ENCODE measurements at places on chromosomes 7 and 10. TPM values are rescaled to one million over a fixed set of nuclear protein-coding genes. Genes with fewer than 3 reads are reported as not detected.

GRCh38 chr7:52749880-52750279, 285.6 kb upstream of the POM121L12 start:
- DNase-seq = no peak

DNA sequence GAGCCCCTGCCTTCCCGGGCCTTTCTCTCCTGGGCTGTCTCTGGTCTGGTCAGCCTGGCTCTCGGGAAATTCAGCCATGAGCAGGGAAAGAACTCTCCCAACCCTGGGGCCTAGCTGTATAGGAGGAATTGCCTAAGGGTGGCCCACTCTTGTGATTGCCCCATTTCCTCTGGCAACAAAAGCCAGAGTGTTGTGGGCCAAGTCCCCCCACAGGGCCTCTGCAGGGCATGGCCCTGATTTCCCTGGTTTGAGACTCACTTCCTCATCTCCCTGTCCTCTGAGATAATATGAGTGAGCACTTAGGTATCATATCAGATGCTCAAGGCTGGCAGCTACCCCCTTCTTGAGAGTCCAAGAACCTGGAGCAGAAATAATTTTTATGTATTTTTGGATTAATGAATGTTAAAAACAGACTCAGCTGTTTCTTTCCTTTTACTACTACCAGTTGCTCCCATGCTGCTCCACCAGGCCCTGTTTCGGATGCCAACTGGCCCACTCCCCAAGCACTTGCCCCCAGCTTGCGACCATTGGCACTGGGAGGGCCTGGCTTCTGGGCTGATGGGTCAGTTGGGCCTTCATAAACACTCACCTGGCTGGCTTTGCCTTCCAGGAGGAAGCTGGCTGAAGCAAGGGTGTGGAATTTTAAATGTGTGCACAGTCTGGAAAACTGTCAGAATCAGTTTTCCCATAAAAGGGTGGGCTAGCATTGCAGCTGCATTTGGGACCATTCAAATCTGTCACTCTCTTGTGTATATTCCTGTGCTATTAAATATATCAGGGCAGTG, 11.4 kb downstream of the IRF5 start:
- no peak for DNase-seq

DNA sequence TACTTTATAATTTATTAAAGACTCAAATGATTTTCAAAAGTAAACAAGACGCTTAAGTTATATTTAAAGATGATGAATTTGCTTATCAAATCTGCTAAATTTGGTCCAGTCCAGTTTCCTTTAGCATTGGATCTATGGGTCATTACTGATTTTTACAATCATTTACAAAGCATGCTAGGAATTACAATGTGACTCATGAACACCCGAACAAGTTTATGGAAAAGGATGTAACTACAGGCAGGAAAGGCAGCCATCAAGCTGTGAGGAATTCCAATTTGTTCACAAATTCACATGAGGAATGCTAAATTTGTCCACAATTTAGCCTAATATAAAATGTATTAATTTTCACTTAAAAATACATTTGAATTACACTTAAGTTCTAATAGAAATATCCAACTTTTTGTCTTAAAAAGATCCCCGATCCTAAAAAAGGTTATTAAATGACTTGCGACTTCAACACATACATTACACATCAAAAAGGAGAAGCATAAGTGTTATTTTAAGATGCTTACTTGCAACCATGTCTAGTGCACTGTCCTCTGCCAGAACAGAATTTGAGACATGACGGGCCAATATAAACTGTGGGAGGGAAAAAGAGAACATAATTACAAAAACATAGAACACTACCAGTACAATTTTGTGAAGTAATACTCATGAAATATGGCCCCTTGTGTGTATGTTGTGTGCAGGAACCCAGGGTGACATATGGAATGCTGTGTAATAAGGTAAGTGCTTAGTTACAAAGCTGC, 194.2 kb upstream of the SLC26A5 start:
- no peak for DNase-seq

- DNase-seq = peak; percentile 9
Observed at GRCh38 chr10:132628966-132629900, 91.6 kb downstream of the INPP5A start.

GRCh38 chr10:120894556-120894955, 43.4 kb downstream of the WDR11 start:
- no peak for DNase-seq

The CPA1 gene
- polyA plus RNA-seq = 0.35 TPM

The LGI1 gene
- polyA plus RNA-seq = not detected

The BHLHA15 gene
- polyA plus RNA-seq = not detected

The CALML5 gene
- not detected for polyA plus RNA-seq

The DDC gene
- polyA plus RNA-seq = not detected

The TMEM139 gene
- polyA plus RNA-seq = 18.0 TPM
